ENCODE measurements at places on chromosomes 1 and 21.
A peak's percentile ranks its signal among the peaks of the same experiment; 100 is the strongest.

- DNase-seq = no peak
Measured at GRCh38 chr1:161784968-161785367, 18.8 kb downstream of the ATF6 start.

DNA sequence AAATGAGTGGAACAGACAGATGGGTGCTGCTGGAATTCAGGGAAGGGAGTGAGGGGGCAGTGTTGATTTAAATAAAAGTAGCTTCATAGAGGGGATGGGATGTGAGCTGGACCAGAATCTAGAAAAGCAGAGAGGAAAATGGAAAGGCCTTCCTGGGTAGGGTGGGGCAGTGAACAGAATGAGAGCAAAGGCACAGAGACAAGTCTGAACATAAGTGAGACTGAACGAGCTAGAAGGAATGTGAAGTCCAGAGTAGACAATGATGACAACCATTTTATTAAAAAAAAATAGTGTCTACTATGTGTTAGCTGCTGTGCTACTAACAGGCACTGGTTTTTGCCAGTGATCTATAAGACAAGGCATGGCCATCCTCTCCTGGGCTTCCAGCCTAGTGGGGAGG lies 36.0 kb downstream of the ELK4 start:
- no peak for DNase-seq

DNA sequence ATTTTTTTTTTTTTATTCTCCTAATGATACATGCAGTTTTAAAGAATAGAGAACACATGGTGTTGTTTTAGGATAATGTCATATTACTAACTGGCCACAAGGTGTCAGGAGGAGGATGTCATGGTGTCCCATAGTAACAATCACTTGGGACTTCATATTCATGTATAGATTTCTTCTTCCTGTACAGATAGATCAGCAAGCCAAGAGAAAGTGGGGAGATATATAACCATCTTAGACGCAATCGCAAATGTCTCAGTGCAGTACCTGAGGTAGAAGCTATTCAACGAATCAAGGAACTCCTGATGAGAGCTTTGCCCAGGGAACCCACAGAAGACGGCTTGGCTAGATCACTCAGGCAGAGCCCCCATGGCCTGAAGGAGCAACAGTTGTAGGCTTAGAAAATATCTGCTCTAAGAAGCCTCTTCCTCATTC lies 12.3 kb downstream of the OR2T11 start:
- peak; percentile 14 for DNase-seq

DNA sequence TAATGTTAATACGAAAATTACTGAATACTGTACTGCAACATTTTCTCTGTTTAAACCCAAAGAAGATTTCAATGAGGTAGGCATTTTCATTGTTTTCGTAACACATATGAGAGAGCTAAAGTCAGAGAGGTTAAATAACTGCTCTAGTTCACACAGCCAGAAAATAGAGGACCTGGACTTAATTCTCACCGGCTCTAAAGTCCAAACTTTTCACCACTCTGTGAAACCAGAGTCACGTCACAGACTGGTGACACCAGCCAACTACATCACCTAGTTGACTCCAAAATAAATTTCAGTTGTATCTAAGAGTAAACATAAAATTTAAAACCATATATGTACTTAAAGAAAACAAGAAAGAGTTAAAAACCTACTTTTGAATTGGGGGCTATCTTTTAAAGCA lies 146.7 kb downstream of the FCRL5 start:
- no peak for DNase-seq

- no peak for DNase-seq
Measured at GRCh38 chr1:229003233-229004031, 267.5 kb upstream of the RAB4A start.

GRCh38 chr1:20380616-20381035 lies 90.0 kb downstream of the VWA5B1 start:
- no peak for DNase-seq

- DNase-seq = no peak
Measured at GRCh38 chr1:201374364-201374763, 3.1 kb downstream of the TNNT2 start.

Data from CD4-positive, alpha-beta T cell treated with Interleukin-6 at 100 ng/mL for 8 hours (primary cell).